ENCODE measurements at places on chromosomes 6 and 20. TPM values are rescaled to one million over a fixed set of nuclear protein-coding genes. Genes with fewer than 3 reads are reported as not detected.

BPIFA1 gene
- not detected for total RNA-seq

ARFGEF3 gene
- 67.0 TPM for total RNA-seq

PEX7 gene
- total RNA-seq, result 8.5 TPM

PLCB4 gene
- 27.2 TPM for total RNA-seq

EDN3 gene
- 2.3 TPM for total RNA-seq

TMEM217 gene
- total RNA-seq, result 0.92 TPM

SMAP1 gene
- 59.4 TPM for total RNA-seq

SYTL3 gene
- total RNA-seq, result 1.9 TPM
